ENCODE measurements at places on chromosomes 11 and 22.

GRCh38 chr11:134079317-134079716 is 10.4 kb downstream of the JAM3 start:
- DNase-seq: no peak

DNA sequence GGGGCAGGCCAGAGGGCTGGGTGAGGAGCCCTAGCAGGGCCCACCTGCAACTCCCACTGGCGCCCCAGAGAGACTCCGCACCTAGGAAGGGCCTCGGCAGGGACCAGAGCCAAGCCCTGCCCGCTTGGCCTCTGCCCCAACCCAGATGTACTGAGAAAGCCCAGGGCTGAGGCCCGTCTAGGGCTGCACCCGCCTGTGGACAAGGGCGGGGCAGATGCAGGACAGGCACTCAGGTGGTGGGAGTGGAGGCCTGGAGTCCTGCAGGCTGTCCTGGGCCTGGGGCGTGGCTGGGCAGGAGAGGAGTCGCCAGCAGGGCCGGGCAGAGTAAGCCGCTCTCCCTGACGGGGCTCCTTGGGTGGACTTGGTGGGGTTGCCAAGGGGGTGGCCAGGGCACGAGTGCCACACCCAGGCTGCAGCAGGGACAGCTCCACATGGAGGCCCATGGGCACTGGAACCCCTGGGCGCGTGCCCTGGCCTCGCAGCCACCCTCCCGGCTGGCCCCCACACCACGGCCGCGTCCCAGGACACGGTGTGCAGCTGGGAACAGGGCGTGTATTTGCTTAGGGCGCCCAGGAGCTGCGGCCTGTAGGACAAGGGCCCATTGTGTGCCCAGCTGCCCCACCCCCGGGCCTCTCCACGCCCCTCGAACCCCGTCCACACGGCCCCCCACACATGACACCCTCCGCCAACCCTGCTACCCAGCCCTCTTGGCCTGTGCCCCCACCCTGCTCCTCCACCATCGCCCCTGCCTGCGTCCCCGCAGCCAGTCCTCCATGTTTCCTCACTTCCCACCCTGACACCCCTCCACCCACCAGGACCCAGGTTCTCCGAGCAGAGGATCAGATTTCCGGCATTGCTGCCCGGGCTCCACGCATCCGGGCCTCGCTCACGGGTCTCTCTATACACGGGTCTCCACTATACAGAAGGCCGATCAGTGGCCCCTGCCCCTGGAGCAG is 11.3 kb upstream of the PIM3 start:
- DNase-seq: no peak

- no peak for DNase-seq
Measured at GRCh38 chr11:83336993-83337392, 50.8 kb upstream of the CCDC90B start.

GRCh38 chr11:116343270-116343669 is 429.5 kb downstream of the BUD13 start:
- DNase-seq: no peak

GRCh38 chr11:1262172-1263006 is 39.5 kb downstream of the MUC5B start:
- peak; percentile 68 for DNase-seq

- DNase-seq: no peak
Measured at GRCh38 chr11:17735818-17736578, 1.4 kb downstream of the KCNC1 start.

DNA sequence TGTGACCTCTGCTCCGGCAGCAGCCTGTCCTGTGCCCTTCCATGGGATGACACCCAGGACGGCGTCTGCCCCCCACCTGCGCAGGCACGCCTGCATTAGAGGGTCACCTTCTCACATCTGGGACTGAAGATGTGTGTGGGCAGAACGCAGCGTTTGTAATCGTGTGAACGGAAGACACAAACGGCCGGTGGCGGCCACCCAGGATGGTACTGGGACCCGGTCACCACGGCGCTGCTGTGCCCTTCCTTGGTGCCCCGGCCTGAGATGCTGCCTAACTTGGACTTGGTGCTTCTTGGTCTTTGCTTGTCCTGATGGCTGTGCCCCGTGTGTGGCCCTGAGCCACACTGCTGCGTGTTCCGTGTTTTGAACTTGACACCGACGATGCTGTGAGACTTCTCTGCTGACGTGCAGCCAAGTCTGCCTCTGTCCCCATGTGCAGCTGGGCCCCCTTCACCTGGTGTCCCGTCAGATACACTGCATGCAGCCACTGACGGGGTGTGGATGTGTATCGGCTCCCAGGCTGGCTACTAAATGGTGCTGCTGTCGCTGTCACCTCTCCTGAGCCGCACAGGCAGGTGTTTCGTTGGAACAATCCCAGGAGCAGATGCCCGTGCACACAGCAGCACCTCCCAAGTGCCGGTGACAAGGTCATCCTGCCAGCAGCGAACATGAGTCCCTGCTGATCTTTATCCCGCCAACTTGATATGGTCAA is 21.4 kb downstream of the YPEL1 start:
- DNase-seq: no peak

DNA sequence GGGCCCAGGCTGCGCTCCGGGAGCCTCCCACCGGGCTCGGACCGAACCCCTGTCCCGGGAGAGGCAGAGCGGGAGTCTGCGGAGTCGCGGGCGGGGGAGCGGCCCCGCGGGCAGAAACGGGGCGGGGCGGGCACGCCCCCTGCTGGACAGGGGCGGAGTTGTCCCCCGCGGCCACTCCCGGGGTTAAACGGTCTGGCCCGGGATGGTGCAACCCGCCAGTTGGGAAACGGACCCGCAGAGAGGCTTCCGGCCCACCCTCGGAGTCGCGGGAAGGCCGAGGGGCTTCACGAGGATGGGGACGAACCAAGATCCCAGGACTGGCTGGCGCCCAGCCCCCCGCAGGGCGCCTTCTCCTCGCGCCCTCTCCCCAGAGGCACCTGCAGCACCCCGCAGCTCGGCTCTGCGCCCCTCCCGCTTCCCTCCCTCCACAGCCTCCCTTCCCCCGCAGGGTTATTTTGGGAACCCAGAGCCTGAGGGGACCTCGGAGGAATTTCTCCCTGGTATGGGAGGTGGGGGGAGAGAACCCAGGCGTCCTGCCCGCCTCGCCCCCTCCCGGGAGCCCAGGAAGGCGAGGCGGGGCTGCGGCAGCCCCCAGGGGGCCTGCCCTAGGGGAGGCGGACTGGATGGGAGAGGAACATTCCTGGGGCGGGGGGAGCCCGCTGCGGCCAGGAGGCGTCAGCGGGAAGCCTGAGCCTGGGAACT is 902 bp downstream of the RASGRP2 start:
- no peak for DNase-seq

DNA sequence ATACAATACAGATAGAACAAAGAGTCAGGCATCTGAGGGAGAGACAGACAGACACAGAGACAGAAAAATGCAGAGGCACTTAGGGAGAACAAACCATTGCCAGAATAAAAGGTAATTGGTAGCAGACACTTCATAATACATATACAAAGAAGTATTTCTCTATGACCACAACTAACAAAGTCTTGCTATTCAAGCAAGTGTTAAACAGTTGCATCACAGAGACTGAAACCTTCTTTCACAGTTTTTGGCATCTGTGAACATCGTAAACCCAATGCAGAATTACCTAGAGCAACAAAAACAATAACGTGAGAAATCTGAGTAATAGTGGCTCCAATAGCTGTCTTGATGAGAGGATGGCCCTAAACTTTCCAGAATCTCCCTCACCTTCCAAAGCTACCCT is 116.4 kb downstream of the BLID start:
- no peak for DNase-seq

DNA sequence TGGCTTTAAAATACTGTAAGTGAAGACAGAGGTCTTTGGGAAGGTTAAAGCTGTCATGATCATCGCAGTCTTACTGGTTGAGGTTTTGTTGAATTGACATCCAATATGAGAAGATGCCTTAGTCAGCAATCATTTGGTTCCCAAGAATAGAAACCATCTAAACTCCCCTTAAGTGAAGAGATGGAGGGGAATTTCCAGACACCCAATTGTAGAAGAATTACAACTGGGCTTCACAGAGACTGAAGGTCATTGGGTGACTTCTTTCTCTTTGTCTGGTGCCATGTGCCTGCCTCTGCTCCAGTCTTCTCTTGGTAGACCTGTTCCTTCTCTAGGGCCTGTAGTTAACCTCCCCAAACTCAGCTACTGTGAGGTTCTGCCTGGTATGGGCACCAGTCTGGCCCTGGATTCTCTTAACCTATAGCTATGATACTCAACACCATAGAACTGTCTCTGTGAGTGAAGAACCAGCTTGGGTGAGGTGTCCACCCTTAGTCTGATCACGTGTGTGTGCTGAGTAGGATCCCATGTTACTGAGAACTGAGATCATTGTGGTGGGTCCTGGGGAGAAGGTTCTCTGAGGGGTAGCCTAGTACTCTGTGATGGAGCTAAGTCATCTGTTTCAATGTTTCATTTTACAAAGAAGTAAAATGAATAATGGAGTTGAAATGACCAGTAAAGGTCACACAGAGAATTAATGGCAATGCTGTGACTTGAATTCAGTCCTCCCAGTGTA is 182.5 kb downstream of the CSNK2A3 start:
- DNase-seq: no peak

GRCh38 chr11:87453531-87454089 is 415.9 kb downstream of the TMEM135 start:
- DNase-seq: no peak

DNA sequence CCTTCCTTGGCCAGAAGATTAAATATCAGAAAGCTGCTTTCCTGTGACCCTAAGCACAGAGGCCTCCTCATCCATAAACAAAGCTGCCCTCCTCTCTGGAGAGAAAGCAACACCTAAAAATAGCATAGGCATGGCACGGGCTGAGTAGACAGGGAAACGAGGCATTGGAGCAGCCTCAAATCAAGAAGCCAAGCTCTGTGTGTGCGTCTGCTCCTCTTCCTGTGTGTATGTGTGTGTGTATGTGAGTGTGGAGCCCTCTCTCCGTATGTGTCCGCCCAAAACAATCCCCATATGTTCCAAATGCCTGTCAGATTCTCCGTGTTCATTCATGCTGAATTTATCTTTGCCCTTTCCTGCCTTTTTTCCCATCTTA is 24.0 kb downstream of the KCNJ5 start:
- no peak for DNase-seq

DNA sequence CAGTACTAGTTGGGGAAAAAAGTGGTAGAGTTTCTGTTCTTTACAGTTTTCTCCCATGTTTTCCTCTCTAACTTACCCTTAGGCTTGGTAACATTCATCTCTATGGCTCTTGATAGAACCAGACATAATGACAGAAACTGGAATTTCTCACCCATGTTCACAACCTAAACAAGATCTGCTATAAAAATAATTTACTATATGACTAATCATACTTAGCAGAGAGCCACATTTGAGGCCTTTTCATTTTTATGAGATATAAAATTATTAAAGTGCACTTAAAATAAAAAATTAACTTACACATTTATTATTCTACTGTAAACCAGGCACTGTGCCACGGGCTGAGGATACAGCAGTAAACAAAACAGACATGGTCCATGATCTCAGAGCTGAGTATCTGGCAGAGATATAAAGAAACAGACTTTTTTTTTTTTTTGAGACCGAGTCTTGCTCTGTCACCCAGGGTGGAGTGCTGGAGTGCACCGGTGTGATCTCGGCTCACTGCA is 98.1 kb downstream of the GAB2 start:
- no peak for DNase-seq

DNA sequence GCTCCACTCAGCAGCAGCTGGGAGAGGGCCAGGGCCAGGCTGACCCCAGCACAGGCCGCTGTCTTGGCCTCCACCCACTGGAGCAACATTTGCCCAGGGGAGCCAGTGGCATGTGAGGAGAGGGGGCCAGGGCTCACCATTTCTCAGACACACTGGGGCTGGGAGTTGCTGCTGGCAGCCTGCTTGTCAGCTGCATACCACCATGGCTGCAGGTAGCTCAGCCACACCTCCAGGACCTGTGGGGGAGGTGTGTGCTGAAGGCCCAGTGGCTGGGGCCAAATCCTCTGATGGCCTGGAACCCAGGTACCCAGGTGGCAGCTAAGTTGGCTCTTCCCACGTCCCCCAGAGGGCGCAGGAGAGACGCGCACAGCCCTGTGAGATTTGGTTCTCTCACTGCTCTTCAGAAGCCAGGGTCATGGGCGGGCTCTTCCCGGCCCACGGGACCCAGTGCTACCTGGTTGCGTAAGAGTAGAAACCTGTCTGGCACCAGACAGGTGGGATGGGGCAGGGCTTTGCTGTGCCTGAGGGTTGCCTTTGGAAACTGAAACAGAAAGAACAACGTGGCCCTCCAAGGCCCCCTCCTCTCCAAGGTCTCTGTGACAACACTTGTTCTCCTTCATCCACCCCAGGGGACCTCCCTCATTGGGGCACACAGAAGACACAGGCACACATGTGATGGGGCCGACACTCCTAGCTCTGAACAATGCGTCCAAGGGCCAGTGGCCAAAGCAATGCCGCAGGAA is 98.8 kb downstream of the MED15 start:
- DNase-seq: no peak

DNA sequence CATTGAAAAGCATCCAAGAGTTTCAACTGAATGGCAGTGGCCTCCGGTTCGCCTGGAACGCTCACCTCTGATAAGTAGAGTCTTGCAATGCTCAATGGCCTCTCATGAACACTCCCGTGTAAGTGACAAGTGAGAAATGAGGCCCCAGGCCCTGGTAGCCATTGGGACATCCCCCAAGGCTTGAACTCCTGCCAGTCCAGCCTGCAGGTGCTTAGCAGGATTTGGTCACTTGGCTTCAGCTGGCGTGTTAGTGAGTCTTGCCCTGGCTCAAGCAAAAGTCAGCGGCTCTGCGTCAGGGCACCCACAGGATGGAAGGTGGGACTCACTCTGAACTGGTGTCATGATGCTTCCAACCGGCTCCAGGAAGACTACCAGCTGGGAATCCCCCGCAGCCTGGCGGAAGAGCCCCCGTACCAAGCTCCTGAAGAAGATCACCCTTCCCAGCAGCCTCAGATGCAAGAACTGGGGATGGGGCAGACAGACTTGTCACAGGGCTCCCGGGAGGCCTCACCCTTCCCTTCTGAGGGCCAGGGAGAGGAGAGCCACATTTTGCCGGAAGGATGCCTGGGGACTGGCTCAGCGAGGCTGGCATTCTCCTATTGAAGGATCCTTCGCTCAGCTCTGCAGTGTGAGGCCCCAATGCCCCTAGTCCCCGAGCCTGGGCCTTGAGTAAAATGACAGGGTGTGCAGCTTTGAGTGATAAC is 19.3 kb downstream of the MB start:
- no peak for DNase-seq

All from esophagus squamous epithelium (tissue), 5 donors.